Endothelial cell (in vitro differentiated cells): ENCODE measurements at places on chromosomes 3 and 15. TPM values are rescaled to one million over a fixed set of nuclear protein-coding genes. Genes with fewer than 3 reads are reported as not detected.

The CCDC54 gene
- not detected for total RNA-seq

The SLC12A1 gene
- not detected for total RNA-seq

The BOC gene
- total RNA-seq = 3.8 TPM

DNA sequence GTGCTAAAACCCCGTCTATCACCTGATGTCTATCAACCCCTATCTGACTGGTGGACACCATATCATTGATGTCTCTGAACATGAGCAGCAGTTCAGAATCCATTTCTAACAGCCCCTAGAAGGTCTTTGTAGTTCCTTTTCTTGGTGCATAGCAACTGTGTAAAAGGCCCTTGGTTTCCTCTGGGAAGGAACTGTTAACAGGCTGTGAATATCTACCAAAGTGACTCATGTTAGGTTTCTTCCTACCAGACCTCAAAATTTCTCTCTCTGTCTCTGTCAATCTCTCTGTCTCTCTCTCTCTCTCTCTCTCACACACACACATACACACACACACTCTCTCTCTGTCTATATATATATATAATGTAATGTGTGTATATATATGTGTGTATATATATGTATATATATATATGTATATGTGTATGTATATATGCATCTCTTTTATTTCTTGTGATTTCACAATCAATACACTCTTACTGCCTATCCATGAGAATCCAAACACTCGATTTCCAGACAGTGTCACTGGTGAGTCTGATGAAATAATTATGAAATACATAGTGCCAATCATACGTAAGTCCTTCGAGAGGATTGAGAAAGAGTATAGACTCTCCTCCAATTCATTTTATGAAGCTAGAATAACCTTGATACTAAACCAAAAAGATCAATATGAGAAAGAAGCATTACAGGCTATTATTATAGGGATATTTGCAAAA, 335.9 kb upstream of the SLCO3A1 start:
- no peaks in the 10 kb centered on the region for H3K27me3 ChIP-seq
- DNase-seq = no peak
- no peak overlapping the region for H3K27ac ChIP-seq
- no peaks in the 10 kb centered on the region for H3K36me3 ChIP-seq

- no peak overlapping the region for H3K27ac ChIP-seq
- H3K4me1 ChIP-seq = peaks cover 8% of the 10 kb centered on the region
- no peaks in the 10 kb centered on the region for H3K36me3 ChIP-seq
These were observed 3.4 kb upstream of the DIS3L start for GRCh38 chr15:66290007-66290406.

DNA sequence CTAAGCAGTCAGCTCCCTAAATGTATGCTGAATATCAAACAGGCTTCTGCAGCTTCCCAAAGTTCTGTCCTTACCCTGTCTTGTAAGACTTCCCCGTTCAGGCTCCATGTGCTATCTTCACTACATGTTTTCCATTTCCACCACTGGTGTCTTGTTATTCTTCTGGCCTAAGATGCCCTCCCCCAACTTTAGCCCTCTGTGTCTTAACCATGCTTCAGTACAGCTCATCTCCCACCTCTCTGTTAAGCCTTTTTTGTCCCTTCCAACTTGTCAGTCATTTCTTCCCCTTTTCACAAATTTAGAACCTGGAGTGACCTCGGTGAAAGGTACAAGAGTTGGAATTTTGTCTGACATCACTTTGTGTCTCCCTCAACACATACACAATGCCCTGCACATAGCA, 151.7 kb upstream of the TBL1XR1 start:
- peaks cover 8% of the 10 kb centered on the region for H3K27me3 ChIP-seq
- DNase-seq = no peak
- peaks cover 53% of the 10 kb centered on the region for H3K4me1 ChIP-seq
- no peak overlapping the region for H3K4me3 ChIP-seq

GRCh38 chr3:14876921-14877333, 58.2 kb downstream of the FGD5 start:
- no peak overlapping the region for H3K27ac ChIP-seq
- peaks cover 34% of the 10 kb centered on the region for H3K27me3 ChIP-seq
- peaks cover 64% of the 10 kb centered on the region for H3K36me3 ChIP-seq

- H3K4me1 ChIP-seq = peaks cover 3% of the 10 kb centered on the region
- H3K27me3 ChIP-seq = peaks cover 2% of the 10 kb centered on the region
- peaks cover 6% of the 10 kb centered on the region for H3K36me3 ChIP-seq
These were observed 55.9 kb downstream of the SGO1 start for GRCh38 chr3:20130106-20130505.

DNA sequence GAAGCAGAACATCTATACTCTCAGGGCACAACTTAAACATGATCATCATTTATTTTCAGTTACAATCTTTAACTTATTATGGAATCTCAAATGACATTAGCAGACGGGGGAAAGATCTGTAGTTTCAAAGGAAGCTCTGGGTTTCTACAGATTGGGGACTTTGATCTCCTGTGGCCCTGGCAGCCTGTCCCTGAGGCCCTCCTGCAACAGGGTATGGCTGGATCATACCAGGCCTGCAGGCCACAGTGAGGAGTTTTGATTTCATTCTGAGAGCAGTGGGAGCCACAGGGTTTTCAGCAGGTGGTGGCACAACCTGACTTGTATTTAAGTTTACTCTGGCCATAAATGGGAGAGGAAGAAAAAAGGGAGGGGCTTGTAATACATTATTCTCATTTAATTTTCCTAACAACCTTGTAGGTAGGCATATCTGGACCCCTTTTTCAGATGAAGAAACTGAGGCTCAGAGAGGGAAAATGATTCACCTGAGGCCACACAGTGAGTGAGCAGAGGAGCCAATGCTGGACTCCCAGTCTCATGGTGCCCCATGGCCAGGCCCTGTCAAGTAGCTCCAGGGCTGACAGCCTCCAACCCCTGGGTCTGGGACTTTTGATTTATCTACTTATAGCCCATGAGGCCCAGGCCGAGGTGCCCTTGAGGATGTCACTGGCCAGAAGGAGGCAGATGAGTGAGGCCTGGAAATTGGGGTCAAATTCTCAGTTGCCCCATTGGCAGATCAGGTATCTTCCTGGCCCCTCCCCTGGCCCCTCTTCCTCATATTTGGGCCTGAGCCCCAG, 71.0 kb downstream of the ATP2B2 start:
- no peak overlapping the region for H3K27ac ChIP-seq
- DNase-seq = no peak
- H3K36me3 ChIP-seq = no peaks in the 10 kb centered on the region
- H3K27me3 ChIP-seq = peaks cover 2% of the 10 kb centered on the region
- no peaks in the 10 kb centered on the region for H3K4me1 ChIP-seq
- H3K4me3 ChIP-seq = no peak overlapping the region

DNA sequence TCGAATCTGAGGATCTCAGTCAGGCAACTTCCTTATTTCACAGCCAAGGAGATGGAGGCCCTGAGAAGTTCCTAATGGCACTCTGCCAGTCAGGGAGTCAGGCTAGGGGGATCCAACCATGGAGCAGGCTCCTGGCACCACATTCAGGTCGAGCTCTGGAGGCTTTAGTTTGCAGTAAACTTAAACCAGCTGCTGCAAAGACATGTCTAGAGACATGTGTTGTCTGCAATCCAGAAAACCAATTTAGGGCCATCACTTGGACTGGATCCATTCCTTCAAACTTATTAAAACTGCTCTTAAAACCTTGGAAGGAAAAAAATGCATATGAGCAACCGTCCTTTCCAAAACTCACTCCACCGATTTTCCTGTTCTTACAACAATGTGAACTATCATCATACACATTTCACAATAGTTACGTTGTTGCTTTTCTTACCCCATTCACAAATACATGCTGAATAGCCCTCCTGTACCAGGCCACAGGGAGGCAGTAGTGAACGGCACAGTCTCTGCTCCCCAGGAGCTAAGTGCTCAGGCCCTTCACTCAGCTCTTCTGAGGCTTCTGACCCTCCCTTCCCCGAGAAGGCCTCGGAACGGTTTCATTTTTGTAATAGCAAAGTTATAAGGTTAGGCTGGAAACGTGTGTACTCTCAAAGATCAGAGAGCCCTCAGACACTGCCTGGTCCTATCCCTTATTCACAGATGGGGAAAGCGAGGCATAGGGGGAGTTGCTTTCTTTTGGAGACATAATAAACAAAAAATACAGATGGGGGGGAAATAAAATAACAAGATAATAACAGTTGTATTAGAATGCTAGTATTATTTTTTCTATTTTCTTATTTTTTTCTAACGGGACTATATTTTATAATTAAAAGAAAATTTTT, 20.1 kb downstream of the RFT1 start:
- no peak overlapping the region for H3K4me3 ChIP-seq
- peak; percentile 52 for DNase-seq
- no peaks in the 10 kb centered on the region for H3K4me1 ChIP-seq
- peaks cover 4% of the 10 kb centered on the region for H3K36me3 ChIP-seq
- no peak overlapping the region for H3K27ac ChIP-seq
- H3K27me3 ChIP-seq = no peaks in the 10 kb centered on the region

DNA sequence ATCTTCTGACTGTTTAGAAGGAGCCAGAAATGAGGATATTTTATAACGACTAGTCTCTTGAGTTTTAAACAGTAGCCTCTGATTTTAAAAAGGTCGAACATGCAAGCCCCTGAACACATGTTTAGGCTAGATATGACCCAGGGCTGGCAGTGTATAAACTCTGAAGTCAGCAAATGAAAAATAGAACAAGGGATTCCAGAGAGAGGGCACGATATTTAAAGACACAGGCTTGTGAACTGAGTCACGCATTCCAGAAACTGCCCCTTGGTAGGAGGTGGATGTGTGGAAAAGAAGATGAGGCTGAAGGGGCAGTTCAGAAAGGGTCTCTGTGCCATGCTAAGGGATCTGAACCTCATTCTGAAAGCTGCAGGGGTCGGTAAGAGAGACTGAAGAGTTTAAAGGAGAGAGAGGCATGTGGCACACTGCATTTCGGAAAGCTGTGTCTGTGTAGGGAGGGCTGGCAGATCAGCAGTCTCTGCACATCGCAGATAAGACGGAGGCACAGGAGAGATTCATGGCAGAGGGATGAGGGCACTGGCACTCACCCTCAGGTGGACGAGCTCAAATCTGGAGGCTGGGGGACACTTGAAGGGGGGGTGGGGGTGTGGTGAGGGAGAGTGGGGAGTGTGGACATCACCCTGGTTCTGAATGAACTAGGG, 22.1 kb downstream of the ST8SIA2 start:
- DNase-seq = no peak
- peaks cover 3% of the 10 kb centered on the region for H3K27me3 ChIP-seq
- no peak overlapping the region for H3K27ac ChIP-seq
- H3K36me3 ChIP-seq = no peaks in the 10 kb centered on the region

DNA sequence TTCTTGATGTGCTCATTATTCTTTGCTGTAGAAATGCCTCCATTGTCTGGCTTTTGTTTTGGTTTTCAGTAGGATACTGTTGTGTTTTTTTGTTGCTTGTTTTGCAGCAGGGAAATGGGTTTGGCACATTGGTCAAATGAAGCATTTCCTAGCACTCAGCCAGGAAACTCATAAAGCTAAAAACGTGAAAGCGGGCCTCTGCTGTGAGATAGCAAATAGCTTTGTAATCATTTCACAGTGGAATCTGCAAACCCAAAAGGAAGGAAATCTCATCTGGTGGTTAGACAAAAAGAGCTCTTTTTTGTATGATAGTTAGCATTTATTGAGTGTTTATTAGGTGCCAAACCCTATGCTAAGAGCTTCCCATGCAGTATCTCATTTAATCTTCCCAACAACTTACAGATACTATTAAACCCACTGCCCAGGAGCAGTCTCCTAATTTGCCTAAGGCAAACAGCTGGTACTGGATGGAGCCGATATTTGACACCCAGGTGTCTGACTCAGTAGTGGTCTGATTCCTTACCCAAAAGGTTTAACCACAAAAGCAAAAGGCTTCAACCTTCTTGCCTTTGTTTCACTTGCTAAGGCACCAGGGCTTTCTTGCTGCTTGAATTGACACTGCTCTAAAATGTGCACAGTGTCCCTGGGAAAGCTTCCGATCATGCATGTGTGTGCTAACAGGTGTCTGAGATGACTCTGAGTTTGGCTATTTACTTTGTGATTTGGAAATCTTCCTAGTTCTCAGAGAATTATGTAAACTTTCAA, 527.9 kb upstream of the MDFIC2 start:
- no peaks in the 10 kb centered on the region for H3K36me3 ChIP-seq
- H3K4me3 ChIP-seq = no peak overlapping the region
- peaks cover 2% of the 10 kb centered on the region for H3K27me3 ChIP-seq
- DNase-seq = no peak

GRCh38 chr15:40743921-40744814, 10.9 kb downstream of the RMDN3 start:
- peaks cover 3% of the 10 kb centered on the region for H3K27me3 ChIP-seq
- no peak overlapping the region for H3K27ac ChIP-seq
- no peak overlapping the region for H3K4me3 ChIP-seq
- H3K36me3 ChIP-seq = peaks cover 23% of the 10 kb centered on the region
- H3K4me1 ChIP-seq = peaks cover 5% of the 10 kb centered on the region
- no peak for DNase-seq
